ENCODE measurements at places on chromosomes 3 and 15. TPM values are rescaled to one million over a fixed set of nuclear protein-coding genes. Genes with fewer than 3 reads are reported as not detected.

Gene CILP
- total RNA-seq = not detected

Gene TMEM108
- not detected for total RNA-seq

Gene LRTM1
- not detected for total RNA-seq

GRCh38 chr3:188446014-188446413 is 292.1 kb downstream of the LPP start:
- DNase-seq = no peak

- no peak for DNase-seq
Measured at GRCh38 chr15:34085746-34086145, 15.9 kb downstream of the EMC7 start.

GRCh38 chr15:66237513-66238235 is 15.9 kb downstream of the MEGF11 start:
- no peak for DNase-seq

DNA sequence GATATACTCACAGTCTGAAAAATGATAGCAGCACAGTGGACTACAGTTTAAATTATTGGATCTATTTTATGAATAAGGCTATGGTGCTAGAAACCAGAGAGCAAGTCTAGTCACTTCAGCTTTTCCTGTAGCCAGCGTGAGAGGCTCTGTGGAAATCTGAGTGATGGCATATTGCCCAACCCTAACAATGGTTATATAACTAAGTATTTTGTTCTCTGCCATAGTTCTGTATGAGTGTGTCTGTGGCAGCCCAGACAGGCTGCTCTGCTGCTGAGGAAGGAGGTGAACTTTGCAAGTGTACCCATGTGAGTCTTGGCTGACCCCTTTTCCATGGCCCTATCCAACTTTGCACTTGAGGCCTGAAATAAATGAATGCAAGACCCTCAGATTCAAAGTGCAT is 105.7 kb downstream of the LRTM1 start:
- DNase-seq = no peak

DNA sequence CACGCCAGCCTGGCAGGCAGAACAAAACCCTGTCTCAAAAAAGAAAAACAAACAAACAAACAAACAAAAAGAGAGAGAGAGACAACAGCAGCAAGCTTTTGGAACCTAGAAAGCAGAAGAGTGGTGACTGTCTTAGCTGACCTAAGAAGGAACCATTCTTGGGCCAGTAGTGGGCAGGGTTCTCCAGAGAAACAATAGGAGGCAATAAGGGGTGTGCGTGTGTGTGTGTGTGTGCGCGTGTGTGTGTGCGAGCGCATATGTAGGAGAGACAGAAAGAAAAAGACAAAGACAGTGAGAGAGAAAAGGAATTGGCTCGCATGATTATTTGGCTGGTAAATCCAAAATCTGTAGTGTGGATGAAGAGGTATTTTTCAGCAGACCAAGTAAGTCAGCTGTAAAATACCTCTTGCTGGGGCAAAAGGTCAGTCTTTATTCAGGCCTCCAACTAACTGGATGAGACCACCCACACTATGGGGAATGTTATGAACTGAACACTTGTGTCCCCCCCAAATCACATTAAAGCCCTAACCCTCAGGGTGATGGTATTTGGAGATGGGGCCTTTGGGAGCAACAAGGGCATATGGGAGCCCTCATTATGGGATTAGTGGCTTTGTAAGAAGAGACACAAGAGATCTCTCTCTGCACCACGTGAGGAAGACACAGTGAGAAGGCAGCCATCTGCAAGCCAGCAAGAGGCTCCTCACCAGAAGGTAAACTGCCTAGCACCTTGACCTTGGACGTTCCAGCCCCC is 15.1 kb upstream of the BLM start:
- peak; percentile 62 for DNase-seq

DNA sequence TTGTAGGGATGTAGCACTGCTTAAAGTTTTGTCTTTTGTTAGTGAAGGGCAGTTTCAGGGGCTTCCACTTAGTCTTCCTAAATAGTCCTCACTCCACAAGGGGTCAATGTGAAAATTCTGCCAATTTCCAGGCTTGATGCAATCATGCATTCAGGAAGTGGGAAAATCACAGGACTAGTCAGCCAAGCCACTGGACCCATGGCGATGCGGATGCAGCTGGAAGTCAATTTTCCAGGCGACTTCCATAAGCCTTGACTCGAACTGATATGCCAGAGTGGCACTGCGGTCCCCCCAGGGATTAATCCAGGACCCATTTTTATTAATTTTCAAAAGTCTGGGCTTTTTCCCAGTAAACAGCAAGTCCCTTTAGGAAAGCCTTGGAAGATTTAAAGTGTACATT is 26.1 kb downstream of the GBE1 start:
- DNase-seq = peak; percentile 92

DNA sequence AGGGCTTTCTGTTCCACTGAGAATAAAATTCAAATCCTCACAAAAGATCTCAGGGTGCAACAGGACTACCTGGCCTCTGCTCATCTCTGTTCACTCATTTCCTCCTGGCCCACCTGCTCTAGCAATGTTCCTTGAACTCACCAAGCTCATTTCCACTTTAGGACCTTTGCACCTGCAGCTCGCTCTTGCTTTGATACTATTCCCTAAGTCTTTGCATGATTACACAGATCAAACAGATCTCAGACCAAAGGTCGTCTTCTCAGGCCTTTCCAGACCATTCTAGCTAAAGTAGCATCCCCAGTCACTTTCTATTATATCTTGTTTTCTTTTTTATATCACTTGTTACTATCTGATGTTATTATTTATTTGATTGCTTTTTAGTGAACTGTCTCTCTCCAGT is 54.7 kb downstream of the B3GNT5 start:
- DNase-seq = no peak

GRCh38 chr3:142315083-142315482 is 89.7 kb upstream of the GK5 start:
- no peak for DNase-seq

GRCh38 chr3:127395663-127396355 is 108.0 kb upstream of the PRR20G start:
- no peak for DNase-seq

GRCh38 chr3:134357914-134358811 is 16.1 kb downstream of the AMOTL2 start:
- no peak for DNase-seq

Gene AGBL1
- not detected for total RNA-seq

GRCh38 chr3:46561511-46561910 is 4.6 kb downstream of the LRRC2 start:
- DNase-seq = no peak

DNA sequence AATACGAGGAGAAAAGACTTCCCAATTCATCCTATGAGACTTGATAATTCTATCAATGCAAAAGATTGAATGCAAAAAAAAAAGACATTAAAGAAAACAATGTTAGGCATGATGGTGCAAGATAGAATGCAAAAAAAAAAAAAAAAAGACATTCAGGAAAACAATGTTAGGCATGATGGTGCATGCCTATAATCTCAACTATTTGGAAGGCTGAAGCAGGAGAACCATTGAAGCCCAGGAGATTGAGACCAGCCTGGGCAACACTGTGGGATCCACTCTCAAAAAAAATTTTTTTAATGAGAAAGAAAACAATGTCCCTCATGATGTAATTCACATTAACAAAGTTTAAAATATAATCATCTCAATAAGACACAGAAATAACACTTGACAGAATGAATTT is 75.9 kb downstream of the MYO9A start:
- DNase-seq = no peak

- no peak for DNase-seq
Measured at GRCh38 chr3:64895106-64895990, 207.5 kb upstream of the ADAMTS9 start.

DNA sequence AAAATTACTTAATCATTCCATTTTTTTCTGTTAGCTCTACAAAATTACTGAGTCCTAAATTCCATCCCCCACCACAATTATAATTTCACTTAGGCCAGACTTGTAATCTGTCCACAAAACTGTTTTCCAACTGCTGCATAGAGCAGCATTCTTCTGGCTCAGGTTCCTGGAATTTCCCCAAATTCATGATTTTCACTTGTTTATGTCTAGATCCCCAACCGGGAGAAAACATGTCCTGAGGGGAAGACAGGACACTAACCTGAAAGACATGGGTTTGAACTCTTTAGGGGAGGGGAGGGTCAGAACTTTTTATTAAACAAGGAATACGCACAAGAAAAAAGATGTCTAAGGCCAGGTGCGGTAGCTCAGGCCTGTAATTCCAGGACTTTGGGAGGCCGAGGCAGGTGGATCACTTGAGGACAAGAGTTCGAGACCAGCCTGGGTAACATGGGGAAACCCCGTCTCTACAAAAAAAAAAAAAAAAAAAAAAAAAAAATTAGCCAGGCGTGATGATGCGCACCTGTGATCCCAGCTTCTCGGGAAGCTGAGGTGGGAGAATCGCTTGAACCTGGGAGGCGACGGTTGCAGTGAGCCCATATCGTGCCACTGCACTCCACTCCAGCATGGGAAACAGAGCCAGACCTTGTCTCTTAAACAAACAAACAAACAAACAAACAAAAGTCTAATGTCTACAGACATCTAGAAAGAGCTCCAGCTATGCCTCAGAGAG is 1.5 kb downstream of the ETFA start:
- peak; percentile 13 for DNase-seq

DNA sequence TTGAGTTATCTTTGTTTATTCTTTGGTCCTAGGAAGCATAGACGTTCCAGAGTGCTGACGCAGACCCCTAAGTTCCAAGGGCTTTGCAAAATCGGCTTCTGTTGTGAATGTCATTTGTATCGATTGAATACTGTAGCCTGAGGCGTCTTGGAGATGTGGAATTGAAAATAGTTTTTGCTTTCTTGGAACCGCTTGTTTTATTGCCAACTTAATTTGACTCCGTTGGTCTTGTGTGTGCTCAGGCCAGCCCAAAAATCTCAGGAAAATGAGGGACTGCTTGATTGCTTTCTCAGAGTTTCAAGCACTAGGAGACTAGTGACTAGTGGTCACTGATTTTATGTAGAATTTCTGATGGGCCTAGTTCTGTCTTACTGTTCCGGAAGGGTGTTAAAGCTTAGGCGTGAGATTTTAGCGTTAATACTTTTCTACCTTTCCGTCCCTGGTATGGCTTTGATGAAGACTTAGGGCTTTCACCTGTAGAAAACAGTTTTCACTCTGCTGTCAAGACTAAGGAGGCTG is 263 bp upstream of the UTS2B start:
- no peak for DNase-seq

Gene LHFPL4
- under 0.01 TPM for total RNA-seq

DNA sequence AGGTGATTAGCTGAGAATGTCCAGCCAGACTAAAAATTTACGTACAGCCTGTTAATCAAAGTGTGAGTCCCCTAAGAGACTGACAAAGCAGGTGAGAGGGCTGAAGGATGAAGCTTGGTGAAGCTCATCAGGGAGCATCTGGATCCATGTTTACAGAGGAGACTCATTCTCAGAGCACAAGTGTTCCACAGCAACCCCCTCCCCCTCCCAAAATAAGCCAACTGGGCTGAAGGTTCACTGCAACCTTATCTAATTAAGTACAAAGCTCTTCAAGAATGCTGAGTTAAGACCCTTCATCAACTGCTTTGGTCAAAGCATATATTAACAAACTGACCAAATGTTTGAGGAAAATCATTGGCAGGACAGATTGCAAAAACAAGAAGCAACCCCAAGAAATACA is 262.6 kb upstream of the ZNF385D start:
- no peak for DNase-seq

Gene KLF15
- total RNA-seq = 8.1 TPM

GRCh38 chr3:119184796-119185570 is 11.6 kb downstream of the UPK1B start:
- no peak for DNase-seq

Gene CCR9
- total RNA-seq = not detected

Gene PROK2
- total RNA-seq = not detected

Gene RETNLB
- not detected for total RNA-seq

Data from lung microvascular endothelial cell (primary cell).